ENCODE measurements at places on chromosomes 3 and 15.

GRCh38 chr3:46985588-46985987, 6.1 kb downstream of the NBEAL2 start:
- DNase-seq, result no peak

DNA sequence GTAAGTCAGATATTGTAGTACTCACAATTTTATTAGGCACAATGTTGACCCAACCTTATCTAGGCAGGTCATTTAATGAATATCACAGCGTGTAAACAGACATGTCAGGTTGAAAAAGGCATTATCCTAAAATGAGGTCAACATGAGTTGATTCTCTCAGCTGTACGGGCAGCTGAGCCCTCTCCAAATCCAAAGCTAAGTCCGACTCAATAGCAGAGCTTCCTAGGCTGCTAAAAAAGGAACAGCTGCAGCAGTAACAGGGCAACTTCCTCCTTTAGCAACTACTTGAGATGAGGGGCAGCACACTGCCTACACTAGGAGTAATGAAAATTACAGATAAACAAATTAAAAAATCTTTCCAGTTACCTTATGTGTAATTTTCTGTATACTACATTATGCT, 189.2 kb downstream of the CADM2 start:
- no peak for DNase-seq

DNA sequence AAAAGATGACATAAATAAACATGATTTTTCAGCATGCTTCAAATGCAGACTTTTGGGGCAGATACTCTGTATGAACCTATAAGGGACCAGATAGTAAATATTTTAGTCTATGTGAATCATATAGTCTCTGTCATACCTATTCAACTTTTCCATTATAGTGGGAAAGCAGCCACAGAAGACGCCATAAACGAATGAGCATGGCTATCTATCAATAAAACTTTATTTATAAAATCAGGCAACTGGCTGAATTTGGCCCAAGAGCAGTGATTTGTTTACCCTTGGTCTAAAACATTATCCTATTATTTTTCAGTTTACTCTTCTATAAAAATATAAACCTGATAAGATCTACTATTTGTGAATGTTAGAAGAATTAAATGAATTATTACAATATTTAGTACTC, 25.9 kb upstream of the VEPH1 start:
- DNase-seq, result no peak

GRCh38 chr15:69551391-69552056, 98.9 kb downstream of the RPLP1 start:
- DNase-seq, result no peak

DNA sequence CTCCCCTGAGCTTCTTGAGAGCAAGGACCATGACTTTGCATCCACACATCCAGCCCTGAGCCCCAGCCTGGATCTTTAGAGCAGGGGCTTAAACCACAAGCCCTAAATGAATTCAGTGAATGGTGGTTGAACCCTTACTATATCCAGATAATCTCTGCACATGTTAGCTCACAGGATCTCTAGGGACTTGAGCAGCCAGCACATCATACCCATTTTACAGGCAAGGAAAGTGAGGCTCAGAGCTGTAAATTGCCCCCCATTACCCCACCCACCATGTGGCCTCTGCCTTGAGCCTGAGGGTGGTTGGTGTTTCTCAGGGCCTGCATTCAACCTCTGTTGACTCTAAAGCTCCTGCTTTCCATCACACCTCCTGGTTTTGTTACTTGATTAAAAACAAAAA, 27.6 kb downstream of the EAF1 start:
- no peak for DNase-seq

DNA sequence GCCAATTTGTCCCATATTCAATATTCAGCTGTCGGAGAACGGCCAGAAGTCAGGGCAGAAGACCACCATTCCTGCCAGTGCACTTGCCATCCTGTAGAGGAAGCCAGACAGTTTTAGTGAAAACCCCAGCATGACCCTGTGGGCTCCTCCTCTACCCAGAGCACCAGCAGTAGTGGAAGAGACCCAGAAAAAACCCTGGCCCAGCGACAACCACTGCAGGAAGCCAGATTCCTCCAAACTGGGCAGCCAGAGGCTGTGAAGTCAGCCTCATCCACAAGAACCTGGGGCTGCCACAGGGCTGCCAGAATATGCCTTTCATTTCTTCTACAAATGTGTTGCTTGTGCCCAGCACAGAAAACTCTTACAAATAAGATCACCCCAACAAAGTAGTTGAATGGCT, 67.3 kb downstream of the HMCES start:
- no peak for DNase-seq

- DNase-seq, result no peak
These were observed 1088.9 kb downstream of the NAALADL2 start for GRCh38 chr3:175948041-175948440.

GRCh38 chr3:122985539-122985938, 42.0 kb downstream of the SEMA5B start:
- no peak for DNase-seq

GRCh38 chr3:31929826-31930502, 51.1 kb downstream of the OSBPL10 start:
- no peak for DNase-seq

- no peak for DNase-seq
These were observed 35.7 kb downstream of the FLNB start for GRCh38 chr3:58043933-58044332.

DNA sequence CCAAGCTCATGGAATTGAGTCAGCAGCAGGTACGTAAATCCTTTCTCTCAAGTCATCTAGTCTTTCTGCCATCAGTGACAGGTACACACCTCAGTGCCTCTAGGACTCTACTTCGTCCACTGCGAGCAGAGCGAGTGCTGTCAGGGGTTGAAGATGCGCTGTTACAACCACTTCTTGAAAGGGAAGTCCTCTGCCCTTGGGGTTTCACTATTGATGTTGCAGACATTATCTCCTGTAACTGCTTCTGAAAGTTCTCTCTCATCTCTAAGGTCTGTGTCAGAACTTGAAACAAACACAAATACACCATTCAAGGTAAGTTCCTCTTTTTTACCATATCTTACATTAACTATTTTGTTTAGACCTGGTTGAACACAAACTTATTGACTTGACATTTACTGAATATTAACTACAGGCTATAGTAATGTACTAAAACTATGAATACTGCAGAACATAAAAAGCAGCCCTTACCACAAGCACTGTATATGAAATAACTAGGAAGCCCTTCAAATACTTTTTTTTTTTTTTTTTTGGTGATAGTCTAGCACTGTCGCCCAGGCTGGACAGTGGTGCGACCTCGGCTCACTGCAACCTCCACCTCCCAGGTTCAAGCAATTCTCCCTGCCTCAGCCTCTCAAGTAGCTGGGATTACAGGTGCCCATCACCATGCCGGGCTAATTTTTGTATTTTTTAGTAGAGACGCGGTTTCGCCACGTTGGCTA, 41.5 kb downstream of the TOPBP1 start:
- DNase-seq, result no peak

DNA sequence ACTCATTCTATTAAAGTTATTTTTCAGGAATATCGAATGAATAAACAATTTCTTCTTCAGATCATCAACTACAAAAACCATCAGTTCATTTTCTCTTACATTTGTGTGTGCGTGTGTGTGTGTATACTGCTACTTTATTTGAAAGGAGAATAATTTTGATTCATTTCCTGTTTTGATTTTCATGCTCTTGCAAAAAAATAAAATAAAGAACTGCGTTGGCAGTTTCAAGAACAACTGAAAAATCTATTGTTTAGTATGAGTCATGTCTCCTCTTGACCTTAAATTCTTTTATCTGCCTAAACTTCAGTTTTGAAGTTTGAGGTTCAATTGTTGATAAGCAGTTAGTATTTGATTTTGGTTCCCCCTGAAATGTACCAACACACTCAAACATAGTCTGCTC, 540.8 kb downstream of the FGF12 start:
- DNase-seq, result no peak

DNA sequence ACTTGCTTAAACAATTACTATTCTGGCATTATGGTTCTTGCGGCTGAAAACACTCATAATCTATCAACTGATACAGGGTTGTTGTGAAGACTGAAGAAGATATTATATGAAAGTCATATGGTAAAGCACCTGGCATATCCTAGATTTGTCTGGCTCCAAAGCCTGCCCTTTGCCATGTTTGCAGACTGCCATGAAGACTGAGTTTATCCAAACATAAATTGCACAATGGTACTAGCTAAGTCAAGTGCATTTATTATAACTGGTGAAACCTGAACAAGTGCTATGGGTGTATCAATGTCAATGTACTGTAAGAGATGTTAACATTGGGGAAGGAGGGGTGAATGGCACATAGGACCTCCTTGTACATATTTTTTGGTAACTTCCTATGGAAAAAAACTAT, 87.4 kb upstream of the MEX3B start:
- no peak for DNase-seq

Measured in activated CD4-positive, alpha-beta T cell treated with anti-CD3 and anti-CD28 coated beads, Interleukin-2, amount 50 U/mL, for 48 hours (primary cell).